ENCODE measurements at places on chromosomes 13 and 19.

GRCh38 chr19:47901370-47901769, 15.3 kb upstream of the SULT2A1 start:
- DNase-seq = no peak

- peak; percentile 17 for DNase-seq
Observed at GRCh38 chr13:77489566-77490337, 45.8 kb upstream of the SCEL start.

GRCh38 chr19:46898731-46899130, 37.9 kb downstream of the ARHGAP35 start:
- peak; percentile 33 for DNase-seq

GRCh38 chr13:111232191-111232590, 88.3 kb upstream of the TEX29 start:
- DNase-seq = no peak

GRCh38 chr19:35689836-35690235, 14.5 kb upstream of the ZBTB32 start:
- no peak for DNase-seq

GRCh38 chr19:16849168-16849567, 20.0 kb downstream of the SIN3B start:
- DNase-seq = no peak

GRCh38 chr19:51607077-51607476, 23.1 kb downstream of the SIGLEC5 start:
- no peak for DNase-seq
